Hematopoietic multipotent progenitor cell treated with erythropoietin and hydrocortisone succinate and interleukin-3 and kit ligand, for 17 days (in vitro differentiated cells): ENCODE measurements at places on chromosomes 16 and 17.
A peak's percentile ranks its signal among the peaks of the same experiment; 100 is the strongest.

DNA sequence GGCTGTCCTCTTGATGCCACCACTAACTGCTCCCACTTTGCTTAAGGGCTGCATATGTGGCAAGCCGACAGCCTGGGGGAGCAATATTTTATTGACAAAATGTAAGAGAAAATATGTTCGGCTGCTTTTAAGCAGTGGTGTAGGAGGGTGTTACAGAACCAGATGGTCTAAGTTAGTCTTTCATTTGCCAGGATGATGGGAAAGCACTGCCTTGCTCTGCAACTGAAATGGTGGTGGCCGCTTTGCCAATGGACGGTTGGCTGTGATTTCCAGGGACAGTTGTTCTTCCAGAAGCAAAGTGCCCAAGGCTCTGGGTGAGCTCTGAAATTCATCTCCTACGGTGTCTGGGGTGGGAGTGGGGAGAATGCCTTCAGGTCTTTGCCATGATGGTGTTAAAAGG lies 469.3 kb downstream of the TOX3 start:
- DNase-seq = no peak

GRCh38 chr17:60392845-60393702 lies 1.1 kb upstream of the USP32 start:
- DNase-seq = peak; percentile 50

DNA sequence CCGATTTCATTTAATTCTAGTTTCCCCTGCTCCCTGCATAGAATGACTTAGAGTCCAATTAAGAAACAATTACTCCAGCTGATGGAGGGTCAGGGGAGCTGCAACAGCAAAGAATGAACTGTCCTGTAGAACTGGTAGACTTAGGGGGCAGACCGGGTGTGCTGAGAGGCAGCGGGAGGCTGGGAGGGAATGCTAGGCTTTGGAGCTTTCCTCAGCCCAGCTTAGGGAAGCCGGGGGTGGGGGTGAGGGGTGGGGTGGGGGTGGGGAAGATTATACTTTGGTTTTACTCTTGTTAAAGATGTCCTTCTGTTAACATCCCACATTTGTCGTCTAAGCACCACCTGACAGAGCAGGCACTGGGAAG lies 458.6 kb upstream of the ASIC2 start:
- no peak for DNase-seq

- DNase-seq = no peak
Observed at GRCh38 chr16:65624666-65625065, 502.8 kb upstream of the CDH11 start.

DNA sequence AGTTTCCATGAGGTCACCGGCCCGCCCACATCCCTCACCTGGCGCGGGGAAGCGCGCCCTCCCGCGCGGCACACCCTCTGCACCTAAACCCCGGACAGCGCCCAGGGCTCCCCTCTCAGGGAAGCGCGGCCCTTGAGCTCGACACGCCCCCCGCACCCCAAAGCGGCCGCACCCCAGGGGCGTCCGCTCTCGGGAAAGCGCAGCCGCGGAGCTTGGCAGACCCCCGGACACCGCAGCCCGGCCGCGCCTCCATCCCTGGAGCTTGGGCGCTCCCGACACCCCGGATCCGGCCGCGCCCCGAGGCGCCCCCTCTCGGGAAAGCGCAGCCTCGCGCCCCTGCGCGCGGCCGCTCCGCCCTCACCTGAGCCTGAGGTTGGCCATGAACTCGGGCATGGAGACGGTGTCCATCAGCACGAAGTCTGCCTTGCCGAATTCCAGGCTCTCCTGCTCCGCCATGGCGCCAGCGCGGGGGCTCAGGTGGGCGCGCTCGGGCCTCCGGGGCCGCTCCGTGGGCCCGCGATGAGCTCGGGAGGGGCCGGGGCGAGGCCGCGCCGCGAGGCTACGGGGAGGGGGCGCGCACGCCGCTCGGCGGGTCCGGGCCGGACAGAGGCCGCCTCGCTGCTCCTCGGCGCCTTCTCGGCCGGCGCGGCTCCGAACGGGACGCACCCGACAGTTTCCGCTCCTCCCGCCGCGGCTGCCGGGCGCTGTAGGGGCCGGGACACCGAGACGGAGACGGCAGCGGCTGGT lies at the start of gene MYO1D:
Gene MYO1D, minus strand, starts transcription at position 708 of the 747 bp plus-strand sequence. Its CDS starts 252 bp downstream, at position 456.
- DNase-seq = peak; percentile 84

GRCh38 chr17:66185862-66186261 lies 6.1 kb downstream of the CEP112 start:
- no peak for DNase-seq

- no peak for DNase-seq
Observed at GRCh38 chr17:16866436-16866835, 105.5 kb downstream of the TNFRSF13B start.

GRCh38 chr17:2302778-2303203 lies 794 bp downstream of the SMG6 start:
- DNase-seq = no peak

DNA sequence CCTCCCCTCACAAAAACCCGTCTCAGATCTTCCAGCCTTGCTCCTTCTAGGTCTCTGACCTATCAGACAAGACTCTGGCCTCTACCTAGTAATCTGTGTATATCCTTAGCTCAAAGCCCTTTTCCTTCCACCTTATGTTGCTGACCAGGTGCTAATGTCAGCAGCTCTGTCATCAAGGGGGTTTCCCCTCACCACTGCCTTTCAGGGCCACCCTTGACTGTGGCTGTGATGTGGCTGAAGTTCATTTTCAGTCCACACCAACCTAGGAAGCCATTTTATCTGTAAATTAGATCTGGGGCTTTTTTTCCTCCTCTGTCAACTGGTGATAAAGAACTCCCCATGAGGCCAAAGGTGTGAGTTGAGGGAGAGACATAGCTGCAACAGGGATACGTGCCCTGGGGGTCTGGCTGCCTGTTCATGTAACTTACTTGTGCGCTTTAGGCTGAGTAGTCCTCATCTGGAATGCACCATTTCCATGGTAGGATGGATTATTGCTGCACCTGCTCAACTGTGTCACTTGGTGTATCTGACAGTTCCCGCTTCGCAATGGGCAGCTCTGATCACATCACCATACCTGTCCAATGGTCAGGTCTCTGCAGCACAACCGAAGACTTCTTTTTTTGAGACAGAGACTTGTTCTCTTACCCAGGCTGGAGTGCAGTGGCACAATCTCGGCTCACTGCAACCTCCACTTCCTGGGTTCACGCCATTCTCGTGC lies 14.7 kb upstream of the RUNDC3A start:
- DNase-seq = no peak

GRCh38 chr16:55248058-55248457 lies 75.9 kb upstream of the IRX6 start:
- no peak for DNase-seq

GRCh38 chr17:67412032-67412431 lies 35.0 kb downstream of the PITPNC1 start:
- DNase-seq = no peak
